ENCODE measurements at places on chromosomes 4 and X.

DNA sequence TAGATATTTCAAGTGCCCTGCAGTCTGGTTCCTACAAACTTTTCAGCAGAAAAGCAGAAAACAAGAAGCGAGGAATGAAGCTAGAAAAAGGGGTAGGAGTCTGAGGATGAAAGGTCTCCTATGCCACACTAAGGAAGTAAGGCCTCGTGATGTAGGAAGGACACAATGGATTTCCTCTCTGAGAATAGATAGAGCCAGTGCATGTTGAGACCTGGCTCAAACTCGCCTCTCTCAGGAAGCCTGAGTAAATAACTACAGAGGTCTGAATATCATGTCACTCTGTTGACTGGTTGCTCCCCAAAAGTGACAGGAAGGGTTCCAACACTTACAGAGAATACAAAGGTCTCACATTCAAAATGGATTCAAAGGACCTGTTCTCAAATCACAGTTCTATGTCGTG is 93.3 kb downstream of the GRIA3 start:
- no peak for DNase-seq

DNA sequence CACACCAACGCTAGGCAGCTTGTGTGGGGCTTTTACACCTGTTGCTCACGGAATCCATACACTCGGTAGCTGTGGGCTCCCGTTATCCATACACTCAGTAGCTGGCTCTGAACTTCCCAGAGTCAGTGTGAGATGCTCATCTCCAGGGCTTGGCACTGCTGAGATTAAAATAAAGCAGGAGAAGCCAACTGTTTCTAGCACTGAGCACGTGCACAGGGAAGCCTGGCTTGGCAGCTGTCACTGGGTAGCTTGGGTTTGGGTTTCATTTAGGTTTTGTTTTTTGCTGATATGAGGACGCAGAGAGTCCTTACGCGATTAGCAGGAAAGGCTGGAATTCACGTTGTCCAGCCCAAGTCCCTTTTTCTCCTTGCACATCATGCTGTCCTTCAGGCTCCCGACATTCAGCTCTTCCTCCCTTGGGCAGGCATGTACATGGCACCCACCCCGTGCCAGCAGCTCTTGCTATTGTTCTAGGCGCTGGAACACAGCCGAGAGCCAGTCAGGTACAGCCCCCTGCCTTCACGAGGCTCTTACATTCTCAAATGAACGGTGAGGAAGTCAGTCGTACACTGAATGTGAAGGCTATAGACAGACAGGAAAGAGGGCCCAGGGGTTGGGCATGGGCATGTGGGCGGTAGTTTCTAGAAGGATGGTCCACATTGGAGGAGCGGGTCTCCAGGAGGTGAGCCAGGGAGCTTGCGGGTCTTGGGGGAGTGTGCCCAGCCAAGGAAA is 25.9 kb downstream of the NSG1 start:
- no peak for DNase-seq

GRCh38 chrX:140050906-140051305 is 85.6 kb upstream of the CXorf66 start:
- DNase-seq = no peak

- no peak for DNase-seq
Observed at GRCh38 chr4:103067841-103068547, 8.6 kb downstream of the SLC9B2 start.

GRCh38 chr4:38514465-38515146 is 149.4 kb upstream of the KLF3 start:
- DNase-seq = no peak

GRCh38 chr4:18754180-18754579 is 732.6 kb upstream of the LCORL start:
- DNase-seq = no peak

DNA sequence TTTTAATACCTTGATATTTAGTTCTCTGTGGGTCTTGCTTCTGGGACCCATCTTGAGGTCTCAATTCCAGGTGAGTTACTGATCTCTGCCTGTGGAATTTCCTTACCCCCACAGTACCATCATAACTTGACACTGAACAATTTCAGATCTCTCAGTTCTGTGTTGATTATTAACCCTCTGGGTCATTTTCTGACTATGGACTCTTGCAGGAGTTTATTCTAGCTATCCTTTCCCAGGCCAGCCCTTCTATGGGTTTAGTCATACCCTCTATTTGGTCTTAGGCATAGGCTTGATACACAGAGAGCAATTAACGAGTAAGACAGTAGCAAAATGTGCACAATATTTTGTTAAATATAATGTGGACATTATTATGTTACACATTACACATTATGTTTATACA is 3.7 kb upstream of the SPARCL1 start:
- no peak for DNase-seq

DNA sequence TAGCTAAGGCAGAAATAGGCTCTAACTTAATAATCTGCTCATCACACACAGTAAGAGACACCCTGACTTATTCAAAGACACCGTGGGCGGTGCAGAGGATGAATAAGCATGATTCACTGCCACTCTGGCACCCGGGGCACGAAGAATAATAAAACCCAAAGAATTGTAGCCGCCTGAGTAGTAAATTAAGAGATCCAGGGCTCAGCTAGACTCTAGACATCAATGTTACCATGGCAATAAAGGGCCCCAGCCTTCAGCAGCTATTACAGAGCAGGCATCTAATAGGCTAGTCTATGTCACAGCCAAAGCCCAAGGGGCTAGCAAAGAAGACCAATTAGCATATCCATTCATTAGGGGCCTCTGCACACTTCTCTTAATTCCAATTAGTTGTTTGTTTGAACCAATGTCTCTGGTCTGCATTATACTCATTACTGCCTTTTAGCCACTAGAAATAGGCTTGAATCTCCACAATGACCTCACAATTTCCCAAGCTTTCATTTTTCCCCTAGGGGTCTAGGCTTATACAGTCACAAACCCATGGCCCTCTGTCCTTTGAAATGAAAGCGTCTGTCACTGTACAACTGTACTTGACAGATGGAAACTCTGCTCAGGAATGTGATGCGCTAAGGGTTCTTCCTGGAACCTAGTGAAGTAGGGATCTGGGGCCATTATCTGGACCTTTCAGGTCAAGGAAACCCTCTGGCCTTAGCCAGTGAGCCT is 3.0 kb upstream of the ATP1B4 start:
- no peak for DNase-seq

DNA sequence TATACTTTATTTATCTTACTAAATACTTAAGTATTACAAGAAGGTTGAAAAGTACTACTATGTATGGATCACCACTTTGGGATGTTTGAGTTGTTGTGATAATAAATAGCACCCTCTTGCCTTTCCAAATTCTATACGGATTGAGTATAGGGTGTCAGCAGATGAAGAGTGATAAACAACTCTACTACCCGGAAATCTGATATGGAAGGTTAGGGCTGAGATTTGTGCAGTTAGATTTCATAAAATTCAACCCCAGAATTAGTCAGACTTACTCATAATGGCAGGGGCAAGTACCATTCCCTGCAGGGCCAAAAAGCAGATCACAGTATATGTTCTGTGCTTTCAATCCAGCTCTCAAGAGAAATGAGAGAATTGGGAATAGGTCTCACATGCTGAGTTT is 1008.9 kb upstream of the PCDH7 start:
- no peak for DNase-seq

DNA sequence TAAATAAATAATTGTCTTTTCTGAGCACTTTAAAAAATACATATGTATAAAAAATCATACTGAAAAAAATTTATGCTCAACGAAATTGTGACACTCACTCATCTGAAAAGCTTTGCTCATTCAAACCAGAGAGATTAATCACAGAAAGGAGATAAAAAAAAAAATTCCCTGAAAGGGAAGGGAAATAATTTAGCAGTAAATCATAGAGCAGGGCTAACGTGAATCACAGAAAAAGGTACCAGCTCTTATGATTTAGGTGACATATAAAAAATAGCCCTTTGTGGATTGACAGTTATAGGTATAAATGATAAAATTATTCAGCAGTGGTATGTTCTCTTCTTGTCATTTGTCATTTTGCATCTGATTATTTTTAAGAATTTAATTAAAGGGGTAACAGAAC is 552.7 kb upstream of the TENM3 start:
- DNase-seq = no peak

DNA sequence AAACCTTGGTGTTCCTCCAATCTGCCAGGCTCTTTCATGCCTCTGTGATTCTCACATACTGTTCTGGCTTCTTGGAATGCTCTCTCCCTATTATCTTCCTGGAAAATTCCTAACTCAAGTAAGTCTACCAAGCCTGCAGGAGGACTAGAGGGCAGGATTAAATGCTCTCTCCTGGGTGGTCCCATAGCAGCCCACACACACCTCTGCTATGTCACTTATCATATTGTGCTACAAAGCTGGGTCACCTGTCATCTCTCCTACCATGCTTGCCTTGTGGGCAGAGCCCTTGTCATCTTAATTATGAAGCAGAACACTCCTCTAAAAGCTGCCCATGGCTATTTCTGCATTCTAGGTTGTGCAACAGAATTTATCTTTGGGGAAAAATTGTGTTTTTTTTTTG is 344.5 kb upstream of the NOCT start:
- DNase-seq = no peak

- no peak for DNase-seq
Observed at GRCh38 chrX:116930311-116930710, 467.5 kb upstream of the CT83 start.

DNA sequence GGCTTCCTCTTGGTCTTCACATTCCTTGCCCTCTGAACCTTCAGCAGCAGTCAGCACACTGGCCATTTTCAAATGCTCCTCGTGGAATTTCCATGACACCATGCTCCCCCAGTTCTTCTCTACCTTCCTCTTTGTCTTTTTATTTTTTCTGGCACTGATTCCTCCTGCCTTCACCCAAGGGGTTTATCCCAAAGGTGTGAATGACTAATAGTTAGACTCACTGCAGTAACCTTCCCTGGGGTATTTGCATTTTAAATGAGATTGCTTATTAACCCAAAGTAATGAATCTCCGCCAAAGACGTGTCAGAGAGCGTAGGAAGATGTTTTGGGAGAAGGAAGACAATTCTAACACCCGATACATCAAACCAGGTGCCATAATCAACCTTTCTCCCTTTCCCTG is 36.2 kb downstream of the CD40LG start:
- DNase-seq = no peak

DNA sequence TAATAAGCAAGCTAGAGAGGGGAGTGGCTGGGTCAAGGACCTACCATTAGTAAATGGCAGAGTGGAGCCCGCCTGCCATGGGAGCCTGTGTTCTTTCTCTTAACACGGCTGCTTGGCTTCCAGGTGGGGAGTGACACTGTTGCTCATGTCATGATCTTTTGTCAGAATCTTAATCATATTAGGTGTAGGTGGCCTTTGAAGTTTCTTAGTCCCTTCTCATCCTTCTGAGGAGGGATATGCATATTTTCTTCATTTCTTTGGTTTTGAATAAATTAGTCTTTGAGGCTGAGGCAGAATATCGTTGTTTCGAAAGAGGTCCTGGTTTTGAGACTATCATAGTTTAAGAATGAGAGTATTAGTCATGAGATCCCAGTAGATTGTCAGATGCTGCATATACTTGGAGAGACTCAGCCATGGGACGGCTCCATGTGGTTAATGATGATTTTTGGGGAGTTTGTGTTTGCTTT is 28.9 kb downstream of the SNX25 start:
- DNase-seq = no peak

DNA sequence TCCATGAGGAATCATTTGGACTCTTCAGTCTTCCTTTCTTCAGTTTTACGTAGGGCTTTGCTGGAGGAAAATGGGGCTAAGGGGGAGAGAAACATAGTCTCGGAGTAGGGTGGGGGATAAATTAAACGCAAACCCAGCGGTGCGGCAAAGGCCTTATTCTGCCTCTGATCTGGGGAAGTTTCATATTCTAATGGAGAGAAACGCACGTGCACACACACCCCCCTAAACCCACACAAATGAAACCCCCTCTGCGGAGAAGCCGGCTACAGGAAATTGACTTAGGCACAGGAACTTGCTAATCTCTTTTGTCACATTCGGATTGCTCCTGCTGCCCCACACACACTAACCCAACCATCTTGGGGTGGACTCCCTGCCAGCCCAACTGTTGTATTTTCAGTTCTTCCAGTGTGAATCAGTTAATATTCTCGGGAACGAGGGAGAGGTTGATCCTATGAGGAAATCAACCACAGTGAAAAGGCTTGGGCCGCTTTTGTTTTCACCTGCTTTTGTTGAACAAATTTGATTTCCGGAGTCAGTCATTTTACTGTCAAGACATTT is at the start of gene RHOH:
TSS of gene RHOH (plus strand) at position 308 of the 558 bp plus-strand sequence. CDS start 46,356 bp downstream, outside the sequence.
- DNase-seq = no peak

GRCh38 chr4:137408527-137409177 is 123.6 kb downstream of the PCDH18 start:
- DNase-seq = no peak

GRCh38 chrX:23765449-23765848 is 17.5 kb upstream of the SAT1 start:
- DNase-seq = no peak

DNA sequence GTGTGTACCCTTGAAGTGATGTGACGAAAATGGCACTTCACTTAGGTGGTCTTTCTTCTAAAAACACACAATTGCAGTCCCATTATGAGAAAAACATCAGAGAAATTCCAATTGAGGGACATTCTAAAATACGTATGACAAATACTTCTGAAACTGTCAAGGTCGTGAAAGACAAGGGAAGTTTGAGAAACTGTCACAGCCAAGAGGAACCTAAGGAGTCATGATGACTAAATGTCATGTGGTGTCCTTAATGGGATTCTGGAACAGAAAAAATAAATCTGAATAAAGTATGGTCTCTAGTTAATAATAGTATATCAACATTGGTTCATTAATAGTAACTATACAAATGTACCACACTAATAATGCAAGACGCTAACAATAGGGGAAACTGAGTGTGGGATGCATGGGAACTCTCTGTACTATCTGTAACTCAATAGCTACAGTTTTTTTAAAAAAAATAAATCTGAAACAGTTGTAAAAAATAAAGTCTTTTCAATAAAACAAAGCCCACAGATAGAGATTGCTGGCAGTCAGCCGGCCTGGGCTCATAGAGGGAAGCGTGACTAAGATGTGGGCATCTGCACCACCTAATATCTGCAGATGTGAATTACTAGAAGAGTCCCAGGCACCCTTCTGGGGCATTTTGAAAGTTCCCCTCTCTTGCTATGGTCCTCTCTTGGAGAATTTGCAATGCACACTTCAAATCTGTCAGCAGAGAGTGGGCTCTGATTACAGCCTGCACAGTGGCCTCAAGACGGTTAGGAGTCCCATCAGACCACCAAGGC is 47.6 kb downstream of the MID1IP1 start:
- no peak for DNase-seq

DNA sequence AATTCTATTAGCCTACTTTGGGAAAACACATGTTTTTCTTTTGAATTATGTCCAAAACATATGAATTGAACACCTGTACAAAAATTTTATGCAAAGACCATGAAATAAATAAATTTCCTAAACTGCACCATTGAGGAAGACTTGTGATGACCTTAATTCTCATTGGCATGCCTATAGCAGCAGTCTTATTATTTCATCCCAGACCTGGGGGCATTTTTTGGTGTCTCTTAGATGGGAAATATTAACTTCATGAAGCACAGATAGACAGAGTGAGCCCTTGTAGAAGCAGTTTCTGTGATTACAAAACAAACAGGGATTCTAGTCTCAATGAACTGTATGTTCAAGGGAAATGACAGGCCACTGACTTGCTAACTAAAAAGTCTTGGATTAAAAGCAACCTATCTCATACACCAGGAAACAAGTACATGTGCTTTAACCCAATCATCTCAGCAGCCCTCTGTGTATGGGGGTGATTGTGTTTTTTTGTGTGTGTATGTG is 32.0 kb upstream of the HPGD start:
- no peak for DNase-seq
